ENCODE measurements at places on chromosomes 11 and 22. TPM values are rescaled to one million over a fixed set of nuclear protein-coding genes. Genes with fewer than 3 reads are reported as not detected.

The FZD4 gene
- total RNA-seq = 23.8 TPM

The SMIM35 gene
- total RNA-seq = not detected

The OR8G5 gene
- not detected for total RNA-seq

The KCNQ1OT1 gene
- 1.4 TPM for total RNA-seq

All from cardiac atrium fibroblast (primary cell).